ENCODE measurements at places on chromosomes 6 and 20. TPM values are rescaled to one million over a fixed set of nuclear protein-coding genes. Genes with fewer than 3 reads are reported as not detected.

- DNase-seq = no peak
These were observed 6.9 kb downstream of the SLC32A1 start for GRCh38 chr20:38730989-38731737.

DNA sequence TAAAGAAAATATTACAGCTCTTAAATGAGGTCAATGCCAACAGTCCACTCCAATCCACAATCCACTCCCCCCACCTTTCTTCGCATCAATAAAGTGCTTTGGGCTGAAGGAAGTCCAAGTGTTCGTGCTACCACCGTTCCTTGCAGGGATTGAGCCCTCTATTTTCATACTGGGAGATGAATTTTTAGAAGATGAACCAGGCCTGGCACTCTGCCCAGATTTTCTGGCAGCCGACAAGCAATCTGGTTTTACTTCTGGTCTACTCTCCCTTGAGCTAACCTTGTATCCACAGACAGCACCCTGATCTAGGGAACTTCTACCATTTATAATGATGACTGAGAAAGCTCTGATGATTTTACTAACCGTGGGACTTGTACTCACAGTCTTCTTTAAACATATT is 72.3 kb downstream of the BTBD9 start:
- no peak for DNase-seq

Gene NMBR
- not detected for total RNA-seq

GRCh38 chr6:39490108-39490507 is 167.6 kb upstream of the KCNK16 start:
- peak; percentile 2 for DNase-seq

Data from epithelial cell of proximal tubule (primary cell).